ENCODE measurements at places on chromosomes 2 and 18.

GRCh38 chr2:239138610-239139009, 262.2 kb downstream of the HDAC4 start:
- DNase-seq, result no peak

GRCh38 chr2:46841621-46842020, 74.0 kb downstream of the MCFD2 start:
- no peak for DNase-seq

DNA sequence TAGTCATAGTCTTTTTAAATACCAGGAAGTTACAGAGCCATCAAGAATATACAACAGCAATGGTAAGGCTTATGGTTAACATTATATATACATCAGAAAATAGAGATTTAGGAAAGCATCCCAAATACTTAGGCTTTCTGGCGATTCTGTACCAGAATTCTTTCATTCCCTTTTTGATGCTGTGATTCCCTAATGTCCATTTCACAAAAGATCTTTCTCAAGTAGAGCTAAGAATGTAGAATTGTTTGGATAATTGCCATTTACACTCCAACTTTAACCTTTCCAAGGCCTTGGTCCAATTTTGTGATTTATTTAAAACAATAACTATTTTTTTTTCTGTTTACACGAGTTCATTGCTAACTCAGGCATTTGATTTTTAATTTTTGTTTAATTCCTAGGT, 422.2 kb downstream of the MTX2 start:
- DNase-seq, result no peak

DNA sequence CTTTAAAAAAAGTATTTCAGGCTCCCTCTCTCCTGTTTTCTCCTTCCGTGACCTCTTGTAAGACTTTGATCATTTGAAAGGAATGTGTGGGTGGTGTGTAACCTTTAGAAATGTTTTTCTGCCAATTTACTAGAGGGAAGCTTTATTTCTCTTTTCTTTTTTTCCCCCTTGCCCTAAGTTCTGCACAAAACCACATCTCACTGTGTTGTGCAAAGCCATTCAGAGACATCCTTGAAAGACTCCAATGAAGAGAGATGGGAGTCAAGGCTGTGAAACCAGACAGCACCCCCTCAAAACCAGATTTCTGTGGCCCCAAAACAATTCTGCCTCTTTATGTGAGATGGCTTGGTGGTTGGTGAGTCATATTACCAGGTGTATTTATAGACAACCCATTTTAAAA, 184.6 kb upstream of the ERBB4 start:
- DNase-seq, result no peak

- no peak for DNase-seq
Observed at GRCh38 chr2:217935235-217935879, 67.4 kb downstream of the TNS1 start.

GRCh38 chr2:52395912-52396311, 1364.0 kb upstream of the NRXN1 start:
- DNase-seq, result no peak

GRCh38 chr18:55539240-55539639, 48.8 kb downstream of the TCF4 start:
- DNase-seq, result no peak

GRCh38 chr18:28725876-28726275, 548.9 kb upstream of the CDH2 start:
- no peak for DNase-seq

DNA sequence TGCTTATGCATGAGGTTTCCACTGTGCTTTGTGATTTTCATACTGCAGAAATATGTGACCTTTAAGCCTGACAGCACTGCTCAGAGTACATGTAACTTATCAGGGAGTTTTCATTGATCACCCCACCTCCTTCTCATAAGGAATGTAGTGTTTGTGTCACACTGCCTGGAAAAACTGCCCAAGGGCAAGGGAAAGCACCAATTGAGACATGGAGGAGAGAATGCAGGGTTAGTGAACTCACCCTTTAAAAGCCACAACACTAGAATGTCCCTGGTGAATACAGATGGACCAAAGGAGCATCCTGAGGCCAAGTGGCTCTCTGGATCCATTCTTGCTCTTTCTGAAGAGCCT, 147.2 kb upstream of the SPATS2L start:
- DNase-seq, result no peak

GRCh38 chr2:45282646-45283045, 273.4 kb upstream of the SIX2 start:
- DNase-seq, result no peak

- DNase-seq, result no peak
Observed at GRCh38 chr18:73841661-73842060, 306.0 kb downstream of the FBXO15 start.

DNA sequence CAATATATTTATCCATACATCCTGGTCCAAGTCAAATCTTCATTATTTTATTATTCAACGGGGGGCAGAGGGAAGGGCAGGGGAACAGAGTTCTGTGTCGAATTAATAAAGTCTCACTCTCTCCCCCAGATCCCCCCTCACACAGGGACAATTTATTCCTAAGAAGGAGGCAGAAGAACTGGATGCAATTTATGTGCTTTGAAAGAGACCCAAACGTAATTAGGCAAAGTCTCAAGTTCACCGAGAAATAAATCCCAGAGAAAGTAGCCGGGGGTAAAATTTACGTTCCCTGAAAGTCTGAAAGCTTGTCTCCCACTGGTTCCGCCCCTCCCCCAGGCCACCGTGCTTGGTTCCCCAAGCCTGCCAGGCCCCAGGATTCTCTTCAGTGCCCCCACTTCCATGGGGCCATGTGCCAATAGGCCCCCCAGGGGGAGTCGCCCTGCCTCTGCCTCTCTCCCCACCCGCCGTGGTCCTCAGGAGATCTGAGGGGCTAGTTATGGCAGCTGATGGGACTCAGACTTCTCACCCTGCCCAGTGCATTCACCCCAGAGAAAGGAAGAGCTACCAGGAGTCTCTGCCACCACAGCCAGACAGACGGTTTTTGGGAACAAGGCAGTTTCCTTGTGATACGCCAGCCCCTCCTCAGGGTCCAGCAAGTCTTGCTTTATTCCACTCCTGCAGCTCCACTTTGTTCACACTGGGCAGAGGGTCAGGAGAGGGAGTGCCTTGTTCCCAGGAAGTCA, 215.5 kb downstream of the CYP26B1 start:
- peak; percentile 44 for DNase-seq

GRCh38 chr2:232324778-232325177, 53.8 kb upstream of the ALPP start:
- DNase-seq, result peak; percentile 47

DNA sequence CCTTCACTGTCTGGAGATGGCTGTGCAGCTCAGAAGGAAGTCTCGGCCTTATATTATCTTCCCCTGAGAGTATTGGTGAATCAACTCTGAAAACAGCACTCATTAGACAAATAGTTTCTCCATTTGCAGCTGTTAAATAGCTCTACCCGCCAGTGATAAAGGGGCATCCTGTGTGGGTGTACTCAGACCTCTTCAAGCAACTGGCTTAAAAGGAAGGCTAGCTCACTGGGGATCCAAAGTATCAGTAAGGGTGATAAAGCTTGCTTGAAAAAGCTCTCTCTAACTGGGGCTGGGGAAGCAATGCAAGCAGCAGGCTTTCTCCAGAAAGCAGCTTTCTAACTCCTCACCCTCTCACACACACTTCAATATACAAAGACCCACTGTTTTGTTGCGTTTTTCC, 64.9 kb upstream of the PSMD14 start:
- DNase-seq, result no peak

DNA sequence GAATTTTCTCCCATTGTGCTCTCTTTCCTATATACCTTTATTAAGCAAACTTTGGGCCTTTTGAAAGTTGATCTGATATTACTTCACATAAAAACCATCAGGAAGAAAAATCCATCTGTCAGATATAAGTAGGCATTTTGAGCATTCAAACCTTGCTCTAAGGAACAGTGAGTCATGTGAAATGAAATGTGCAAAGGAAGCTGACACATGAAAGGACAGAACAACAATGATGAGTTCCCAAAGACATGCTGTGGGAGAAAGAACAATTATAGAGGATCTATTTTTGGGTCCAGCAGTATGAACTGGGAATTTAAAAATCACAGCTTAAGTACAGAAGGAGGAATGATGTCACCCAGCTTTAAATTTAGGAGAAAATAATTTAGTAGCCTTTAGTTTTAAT, 18.1 kb downstream of the CALCRL start:
- DNase-seq, result no peak

- DNase-seq, result no peak
Observed at GRCh38 chr2:226934546-226935201, 98.8 kb downstream of the RHBDD1 start.

- DNase-seq, result no peak
Observed at GRCh38 chr2:224366267-224366844, 35.6 kb downstream of the FAM124B start.

DNA sequence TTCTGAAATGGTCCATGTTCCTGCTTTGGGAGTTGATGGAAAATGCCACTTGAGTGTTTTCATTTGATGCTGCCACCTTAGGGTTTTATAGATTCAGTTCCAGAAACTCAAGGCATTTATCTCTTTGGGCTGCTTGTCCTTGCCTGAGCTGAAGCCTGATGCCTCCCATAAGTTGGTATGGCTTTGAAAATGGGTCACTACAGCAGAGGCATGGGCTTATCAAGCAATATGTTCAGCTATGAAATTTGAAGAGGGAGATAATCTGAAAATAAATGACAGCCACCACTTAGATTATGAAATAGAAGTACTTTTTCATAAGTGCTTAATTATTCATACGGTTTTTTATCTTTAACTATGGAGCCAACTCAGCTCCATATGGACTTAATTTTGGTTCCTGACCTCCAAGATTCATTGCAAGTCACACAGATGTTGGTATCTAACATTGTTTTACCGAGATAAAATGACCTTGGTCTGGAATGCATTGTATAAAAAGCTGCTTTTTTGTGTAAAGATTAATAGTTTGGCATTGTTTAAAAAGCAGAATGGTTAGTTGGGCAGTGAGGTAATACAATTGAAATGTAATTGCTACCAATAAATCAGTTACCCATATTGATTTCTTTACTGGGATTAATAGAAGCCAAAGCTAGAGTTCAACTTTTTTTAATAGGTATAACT, 4.5 kb downstream of the SLC14A1 start:
- no peak for DNase-seq

GRCh38 chr18:70260683-70261082, 28.2 kb upstream of the SOCS6 start:
- no peak for DNase-seq

GRCh38 chr2:67772216-67773170, 290.3 kb downstream of the C1D start:
- DNase-seq, result no peak

DNA sequence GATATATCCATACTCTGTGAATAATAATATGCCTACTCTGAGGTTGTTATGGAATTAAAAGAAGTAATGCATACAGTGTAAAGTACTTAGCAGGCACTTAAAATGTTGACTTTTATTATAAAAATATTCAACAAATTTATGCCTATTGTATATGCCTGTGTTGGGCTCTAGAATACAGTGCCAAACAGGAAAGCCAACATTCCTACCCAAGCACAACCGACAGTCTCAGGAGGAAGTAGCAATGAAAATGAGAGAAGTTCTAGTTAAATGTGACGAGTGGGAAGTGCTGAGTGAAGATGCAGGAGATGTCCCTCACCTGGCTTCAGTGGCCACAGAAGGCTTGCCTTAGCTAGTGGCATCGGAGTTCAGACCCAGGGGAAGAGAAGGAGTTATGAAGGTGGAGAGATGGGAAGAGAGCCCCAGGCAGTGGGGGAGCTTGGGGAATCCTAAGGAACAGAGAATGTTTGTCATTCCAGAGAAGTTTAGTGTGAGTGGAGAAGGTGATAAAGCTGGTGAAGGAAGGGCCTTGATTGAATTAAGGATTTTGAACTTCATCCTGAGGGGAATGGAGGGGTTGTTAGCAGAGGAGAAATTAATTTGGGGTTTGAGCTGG, 105.4 kb upstream of the CNGA3 start:
- DNase-seq, result no peak

DNA sequence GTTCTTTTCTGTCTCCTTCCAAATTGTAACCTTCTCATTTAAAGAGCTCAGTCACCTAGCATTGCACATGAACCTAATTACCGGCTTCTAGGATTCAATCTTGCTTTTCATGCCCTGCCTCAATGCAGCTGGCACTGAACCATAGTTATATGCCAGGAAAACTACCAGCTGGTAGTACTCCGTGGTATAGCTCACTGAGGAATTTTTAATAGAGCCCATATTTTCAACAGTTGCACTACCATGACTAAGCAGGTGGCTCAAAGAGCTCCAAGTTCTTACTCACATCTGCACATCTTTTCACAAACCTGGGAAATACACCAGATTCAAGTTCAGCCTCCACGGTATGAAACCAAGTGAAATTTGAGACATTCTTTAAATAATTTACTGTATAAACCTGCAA, 363.5 kb downstream of the GRB14 start:
- DNase-seq, result no peak

- DNase-seq, result no peak
Observed at GRCh38 chr18:45073556-45073955, 392.9 kb downstream of the SETBP1 start.

DNA sequence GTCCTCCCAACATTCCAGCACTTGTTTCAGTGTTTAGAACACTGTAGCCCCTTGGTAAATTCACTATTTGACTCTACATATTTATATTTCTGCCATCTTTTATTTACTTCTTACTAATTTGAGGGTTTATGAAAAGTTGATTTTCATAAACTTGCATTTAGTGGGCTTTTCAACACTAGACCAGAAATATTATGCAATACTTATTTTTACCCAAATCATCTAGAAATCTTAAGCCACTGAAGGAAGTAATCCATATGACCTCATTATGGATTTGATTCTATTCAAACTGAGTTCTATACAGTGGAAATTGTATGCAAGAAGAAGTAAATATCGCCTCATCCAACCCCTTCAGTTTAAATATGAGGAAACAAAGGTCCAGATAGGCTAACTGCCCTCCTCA, 92.6 kb upstream of the VRK2 start:
- DNase-seq, result no peak

GRCh38 chr2:212538305-212539071, at the start of gene ERBB4:
Gene ERBB4, minus strand, starts transcription at chr2:212538802. Its CDS starts 272 bp downstream, at chr2:212538530.
- peak; percentile 66 for DNase-seq

DNA sequence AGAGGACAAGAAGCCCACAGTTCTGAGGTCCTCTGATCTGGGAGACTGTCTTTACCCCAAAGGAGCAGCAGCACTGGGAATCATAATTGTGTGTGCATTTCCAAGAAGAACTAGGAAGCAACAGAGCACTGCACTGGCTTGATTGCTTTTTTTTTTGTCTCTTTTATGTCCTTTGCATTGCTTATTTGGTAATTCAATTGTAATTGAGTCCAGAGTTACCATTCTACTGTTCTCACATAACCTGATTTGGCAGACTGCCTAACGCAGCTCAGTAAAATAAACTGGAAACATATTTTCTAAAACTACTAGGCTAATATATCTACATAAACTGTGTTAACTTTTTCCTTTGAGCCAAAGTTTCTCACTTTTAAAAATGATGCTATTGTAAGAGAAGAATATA, 190.3 kb upstream of the SLC8A1 start:
- no peak for DNase-seq

- DNase-seq, result no peak
Observed at GRCh38 chr18:13608791-13609532, 117.4 kb downstream of the FAM210A start.

DNA sequence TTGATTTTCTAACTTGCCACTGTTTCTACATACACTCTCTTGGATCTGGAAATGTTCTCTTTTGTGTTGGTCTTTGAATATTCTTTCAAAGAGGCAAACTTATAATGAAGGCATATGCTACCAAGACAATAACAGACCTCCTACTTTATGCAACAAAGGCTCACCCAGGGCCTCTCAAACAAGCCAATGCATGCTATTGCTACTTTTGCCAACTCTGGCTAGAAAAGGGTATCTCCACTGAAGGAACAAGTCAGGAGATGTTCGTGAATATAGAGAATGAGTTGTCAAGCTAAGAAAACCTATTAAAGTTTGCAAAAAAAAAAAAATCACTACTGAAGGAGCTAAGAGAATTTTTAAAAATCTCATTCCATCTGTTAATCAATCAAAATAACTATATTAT, 15.9 kb upstream of the DSG2 start:
- no peak for DNase-seq

Data from left forelimb (tissue), 1 donor.